ENCODE measurements at places on chromosomes 4 and X.

DNA sequence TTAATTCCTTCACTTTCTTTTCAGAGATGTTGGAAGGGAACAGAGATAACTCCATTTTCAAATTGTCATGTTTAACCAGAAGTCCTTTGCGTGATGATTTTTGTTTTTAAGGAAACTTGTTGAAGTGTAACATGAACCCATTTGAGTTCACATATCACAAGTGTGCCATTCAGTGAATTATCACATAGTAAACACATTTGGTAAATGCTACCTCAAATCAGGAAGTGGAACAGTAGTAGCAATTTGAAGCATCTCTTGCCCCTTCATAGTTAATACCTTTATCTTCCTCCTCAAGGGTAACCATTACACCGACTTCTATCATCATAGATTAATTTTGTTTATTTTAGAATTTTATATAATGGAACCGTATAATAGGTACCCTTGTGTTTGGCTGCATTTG is 35.8 kb downstream of the KDM6A start:
- no peak for DNase-seq

GRCh38 chrX:150258176-150258425 is 105.0 kb upstream of the MAMLD1 start:
- DNase-seq: no peak

GRCh38 chrX:138765051-138765450 is 53.5 kb upstream of the FGF13 start:
- peak; percentile 46 for DNase-seq

- DNase-seq: peak; percentile 51
Observed at GRCh38 chr4:142353149-142353738, 492.9 kb downstream of the INPP4B start.

DNA sequence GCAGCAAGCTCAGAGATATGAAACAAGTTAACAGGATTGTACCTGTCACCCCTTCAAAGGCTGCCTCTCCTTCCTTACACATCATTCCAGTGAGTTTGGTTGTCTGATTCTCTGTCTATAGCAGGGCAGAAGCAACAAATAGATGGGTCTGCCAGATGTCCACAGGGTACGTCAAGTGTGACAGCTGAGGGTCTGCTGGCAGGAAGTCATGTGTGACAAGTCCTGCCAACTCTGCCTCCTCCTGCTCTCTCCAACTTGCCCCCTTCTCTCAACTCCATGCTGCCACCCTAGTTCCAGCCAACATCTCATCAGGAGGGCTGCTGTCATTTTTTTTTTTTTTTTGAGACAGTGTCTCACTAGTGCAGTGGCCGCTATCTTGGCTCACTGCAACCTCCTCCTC is 109.2 kb downstream of the NSUN7 start:
- DNase-seq: no peak

DNA sequence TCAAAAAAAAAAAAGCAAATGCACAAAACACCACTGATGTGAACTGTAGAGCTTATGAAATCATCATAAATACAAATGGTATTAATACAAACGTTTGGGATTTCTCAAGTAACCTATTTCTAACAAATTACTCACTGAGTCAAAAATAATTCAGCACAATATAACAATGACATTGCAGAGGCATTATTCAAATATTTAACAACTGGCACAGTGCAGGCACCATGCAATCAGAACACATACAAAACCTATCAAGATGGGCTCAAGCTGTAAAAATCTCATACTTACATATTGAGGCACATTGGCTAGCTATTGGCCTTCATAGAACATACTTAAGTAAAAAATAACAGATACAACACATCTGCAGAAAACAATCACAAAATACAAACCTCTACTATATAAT is 81.1 kb downstream of the LRBA start:
- no peak for DNase-seq

- no peak for DNase-seq
Observed at GRCh38 chrX:1591863-1592469, 562 bp downstream of the AKAP17A start.

DNA sequence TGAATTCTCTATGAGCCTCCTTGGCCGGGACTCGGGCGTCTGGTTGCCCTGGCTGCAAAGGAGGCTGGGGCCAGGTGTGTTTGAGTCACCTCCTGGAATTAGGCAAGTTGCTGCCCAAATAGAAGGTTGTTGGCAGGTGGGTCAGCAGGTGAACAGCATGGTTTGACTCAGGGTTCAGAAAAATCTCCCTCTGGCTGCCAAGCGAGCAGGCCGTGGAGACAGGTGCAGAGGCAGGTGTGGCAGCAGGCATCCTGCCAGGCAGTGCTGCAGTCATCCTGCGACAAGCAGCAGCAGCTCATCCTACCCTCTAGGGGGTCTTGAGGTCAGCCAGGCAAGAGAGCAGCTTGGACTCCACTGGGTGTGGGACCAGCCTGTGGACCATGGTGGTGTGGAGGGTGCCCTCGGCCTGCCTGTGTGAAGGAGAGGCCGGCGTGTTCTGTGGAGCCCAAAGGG is 8.2 kb downstream of the MSANTD1 start:
- DNase-seq: no peak

DNA sequence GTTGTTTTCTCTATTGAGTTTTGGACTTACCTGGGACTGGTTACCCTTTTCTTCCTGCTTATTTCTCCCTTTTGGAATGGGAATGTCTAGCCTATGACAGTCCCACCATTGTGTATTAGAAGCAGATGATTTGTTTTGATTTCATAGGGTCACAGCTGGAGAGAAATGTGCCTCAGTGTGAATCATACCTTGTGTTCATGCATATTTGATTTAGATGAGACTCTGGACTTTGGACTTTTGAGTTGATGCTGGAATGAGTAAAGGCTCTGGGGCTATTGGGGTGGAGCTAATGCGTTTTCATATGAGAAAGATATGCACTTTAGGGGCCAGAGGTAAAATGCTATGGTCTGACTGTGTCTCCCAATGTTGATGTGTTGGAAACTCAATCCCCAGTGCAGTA is 30.5 kb upstream of the TEX13C start:
- no peak for DNase-seq

GRCh38 chrX:155751131-155751530 is 130.0 kb upstream of the VAMP7 start:
- DNase-seq: no peak

DNA sequence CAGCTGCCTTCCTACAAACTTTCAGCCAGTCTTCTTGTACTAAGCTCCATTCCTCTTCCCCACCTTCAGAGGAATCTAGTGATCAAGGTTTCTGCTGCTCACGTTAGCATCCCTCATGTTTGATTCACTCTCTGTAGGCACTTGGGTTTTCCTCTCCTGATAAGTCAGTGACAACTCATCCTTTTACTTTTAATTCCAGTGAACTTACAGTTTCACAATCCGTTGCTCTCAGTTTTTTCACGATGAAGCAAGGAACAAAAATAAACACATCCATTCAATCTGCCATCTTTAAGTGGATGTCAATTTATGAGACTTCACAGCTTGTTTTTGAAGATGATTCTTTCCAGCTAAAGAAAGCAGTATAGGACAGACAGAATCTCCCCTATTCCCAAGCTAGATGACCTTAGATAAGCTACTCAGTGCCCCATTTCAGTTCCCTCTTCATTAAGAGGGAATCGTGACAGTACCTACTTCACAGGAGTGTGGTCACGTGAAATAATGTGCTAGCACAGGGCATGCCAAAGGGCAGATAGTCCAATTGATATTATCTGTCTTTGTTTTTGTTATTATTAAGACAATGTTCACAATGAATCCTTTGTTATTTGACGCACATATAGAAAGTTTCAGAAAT is 234.3 kb downstream of the PALLD start:
- peak; percentile 79 for DNase-seq

GRCh38 chr4:135934026-135934425 is 1598.3 kb downstream of the PCDH18 start:
- no peak for DNase-seq

- no peak for DNase-seq
Observed at GRCh38 chr4:187940299-187940698, 55.3 kb upstream of the ZFP42 start.

- DNase-seq: no peak
Observed at GRCh38 chr4:31365006-31365690, 645.0 kb downstream of the PCDH7 start.

DNA sequence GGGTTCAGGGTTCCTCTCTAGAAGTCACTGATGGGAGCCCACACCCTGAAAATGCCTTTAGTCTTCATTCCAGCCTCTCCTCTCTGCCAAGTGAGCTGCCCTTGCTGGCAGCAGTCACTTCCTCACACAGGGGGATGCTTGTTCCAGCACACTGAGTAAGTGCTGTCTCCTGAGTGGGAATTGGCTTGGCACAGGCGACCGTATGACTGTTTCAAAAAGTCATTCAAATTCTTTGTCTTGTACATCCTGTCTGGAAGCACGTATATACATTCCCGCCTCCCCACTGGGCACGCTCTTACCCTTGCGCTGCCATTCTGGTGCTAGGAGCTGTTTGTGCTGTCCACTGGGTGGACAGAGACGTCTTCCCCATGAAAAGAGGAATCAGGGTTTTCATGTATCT is 40.2 kb upstream of the CD99 start:
- DNase-seq: no peak

- DNase-seq: no peak
Observed at GRCh38 chr4:110613745-110614144, 9.1 kb downstream of the PITX2 start.

DNA sequence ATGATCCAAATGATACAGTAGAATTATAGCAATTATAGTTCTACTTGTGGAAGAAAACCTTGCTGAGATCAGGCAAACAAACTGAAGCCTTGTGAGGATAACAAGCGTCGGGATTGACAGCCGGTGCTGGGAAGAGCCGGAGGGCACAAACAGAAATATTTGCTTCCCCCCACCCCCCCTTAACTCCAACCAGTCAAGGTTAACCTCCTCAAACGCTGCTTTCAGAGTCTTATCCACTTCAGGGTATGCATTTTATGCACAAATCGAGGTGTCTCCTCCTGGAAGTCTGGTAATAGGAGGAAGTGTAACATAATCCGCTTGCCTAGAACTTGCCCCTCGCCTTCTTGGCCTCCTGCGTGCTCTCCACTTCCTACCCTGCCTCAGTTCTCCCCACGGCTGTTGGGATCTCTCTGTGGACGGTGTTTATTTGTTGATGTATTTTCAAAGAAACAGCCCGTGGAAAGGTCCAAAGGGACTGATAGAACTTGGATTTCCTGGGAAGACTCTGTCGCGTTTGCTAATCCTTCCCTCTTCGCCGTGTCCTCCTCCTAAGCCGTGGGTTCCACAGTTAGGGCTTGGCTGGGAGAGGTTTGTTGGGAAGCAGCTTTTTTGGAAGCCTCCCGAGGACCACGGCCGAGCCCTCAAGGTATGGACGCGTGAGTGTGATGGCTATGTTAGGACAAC is 4.1 kb upstream of the ARX start:
- no peak for DNase-seq

GRCh38 chr4:120995266-120996010 is 72.9 kb upstream of the PRDM5 start:
- no peak for DNase-seq

GRCh38 chr4:69823481-69824186 is 36.3 kb downstream of the SULT1E1 start:
- DNase-seq: peak; percentile 33

DNA sequence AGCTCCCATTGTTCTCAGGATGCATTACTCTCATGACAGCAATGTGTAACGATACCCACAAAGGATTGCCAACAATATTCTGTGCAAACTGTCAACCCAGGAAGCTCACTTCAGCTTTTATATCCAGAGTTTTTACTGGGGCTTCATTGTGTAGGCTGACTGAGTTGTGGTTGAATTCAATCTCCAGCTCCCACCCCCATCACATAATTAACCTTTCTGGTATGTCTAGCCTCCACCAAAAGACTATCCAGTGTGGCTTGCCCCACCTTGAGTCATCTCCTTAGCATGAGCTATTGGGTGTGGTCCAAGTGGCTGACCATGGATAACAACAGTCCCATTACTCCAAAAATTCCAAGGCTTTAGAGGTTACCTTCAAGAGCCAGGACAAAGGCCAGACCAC is 17.7 kb upstream of the TAB3 start:
- peak; percentile 4 for DNase-seq
